ENCODE measurements at places on chromosomes 4 and X.

GRCh38 chr4:78308517-78308916 is 243.1 kb upstream of the ANXA3 start:
- no peak for DNase-seq

DNA sequence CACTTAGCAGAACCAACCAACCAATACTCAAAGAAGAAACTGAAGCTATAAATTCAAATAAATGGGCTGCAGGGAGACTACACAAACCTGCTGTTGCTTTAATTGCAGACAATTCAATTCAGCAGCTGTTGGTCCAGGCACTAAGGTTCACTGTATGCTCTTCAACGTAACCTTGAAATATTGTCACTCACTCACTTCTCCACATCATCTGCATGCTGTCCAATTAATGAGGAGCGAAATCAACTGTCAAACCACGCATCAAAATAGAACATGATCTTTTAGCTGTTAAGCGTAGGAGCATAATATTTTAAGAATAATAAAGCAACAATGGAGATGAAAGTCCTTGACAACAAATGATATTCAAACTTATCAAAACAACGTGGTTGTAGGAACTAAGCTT is 17.0 kb downstream of the ENOX2 start:
- no peak for DNase-seq

DNA sequence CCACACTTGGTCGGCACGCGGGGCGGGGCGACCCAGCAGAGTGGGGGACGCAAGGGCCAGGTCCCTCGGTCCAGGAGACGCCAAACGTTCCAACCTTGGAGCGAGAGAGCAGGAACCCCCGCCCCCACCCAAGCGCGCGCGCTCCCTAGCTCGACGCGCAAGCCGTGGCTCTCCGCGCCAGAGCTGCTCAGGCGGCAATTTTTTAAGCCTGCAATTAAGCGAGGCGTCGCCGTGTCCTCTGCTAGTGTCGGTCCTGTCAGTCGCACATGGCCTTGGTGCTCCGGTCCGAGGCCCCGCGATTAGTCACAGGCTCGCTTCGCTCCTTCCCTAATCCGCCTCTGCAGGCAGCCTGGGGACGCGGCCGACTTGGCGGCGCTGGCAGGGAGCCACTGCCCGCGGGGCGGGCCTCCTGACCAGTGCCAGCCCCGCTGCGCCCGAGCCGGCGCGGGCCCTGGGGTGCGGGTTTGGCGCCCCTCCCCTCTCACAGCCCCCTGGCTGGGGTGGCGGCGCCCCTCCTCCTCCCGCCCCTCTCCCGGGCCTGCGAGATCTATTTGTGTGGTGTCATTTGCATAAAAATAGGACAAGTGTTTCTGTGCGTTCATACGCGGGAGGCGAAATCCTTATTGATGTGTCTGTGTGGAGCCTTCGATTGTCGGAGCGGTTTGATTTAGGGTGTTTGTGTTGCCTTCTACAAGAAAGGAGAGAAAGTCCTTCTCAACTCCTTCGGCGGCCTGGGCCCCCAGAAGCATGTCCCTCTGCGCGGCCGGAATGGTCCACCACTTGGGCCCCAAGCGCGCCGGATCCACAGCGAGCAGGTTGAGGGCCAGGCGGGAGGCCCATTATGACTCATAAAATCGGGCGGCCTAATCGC is 9.8 kb upstream of the BCOR start:
- no peak for DNase-seq

GRCh38 chr4:125837493-125838201 is 522.9 kb downstream of the FAT4 start:
- DNase-seq = no peak

GRCh38 chr4:7168106-7168505 is 24.2 kb upstream of the SORCS2 start:
- DNase-seq = no peak

DNA sequence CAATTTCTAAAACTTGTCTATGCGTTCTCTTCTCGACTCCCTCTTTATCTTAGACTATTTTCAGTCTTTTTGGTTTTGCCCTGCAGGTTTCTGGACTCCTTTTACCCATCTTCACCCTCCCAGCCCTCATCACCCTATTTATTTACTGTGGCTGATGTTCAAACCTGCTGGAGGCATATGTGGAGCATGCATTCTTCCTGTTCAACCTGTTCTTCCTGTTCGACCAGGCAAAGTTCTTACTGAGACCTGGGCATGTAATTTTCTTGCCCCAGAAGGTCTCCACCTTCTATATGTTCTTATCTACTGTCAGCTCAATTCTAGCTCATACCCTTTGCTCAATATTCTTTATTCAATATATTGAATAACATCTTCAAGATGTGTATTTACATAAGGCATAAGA is 69.4 kb upstream of the AGA start:
- no peak for DNase-seq
